ENCODE measurements at places on chromosomes 6 and 20. TPM values are rescaled to one million over a fixed set of nuclear protein-coding genes. Genes with fewer than 3 reads are reported as not detected.

- no peaks in the 10 kb centered on the region for H3K36me3 ChIP-seq
- DNase-seq: no peak
- H3K27me3 ChIP-seq: no peaks in the 10 kb centered on the region
- H3K4me1 ChIP-seq: peaks cover 11% of the 10 kb centered on the region
- no peak overlapping the region for H3K27ac ChIP-seq
Observed at GRCh38 chr6:107662333-107662732, 161.8 kb downstream of the SCML4 start.

DNA sequence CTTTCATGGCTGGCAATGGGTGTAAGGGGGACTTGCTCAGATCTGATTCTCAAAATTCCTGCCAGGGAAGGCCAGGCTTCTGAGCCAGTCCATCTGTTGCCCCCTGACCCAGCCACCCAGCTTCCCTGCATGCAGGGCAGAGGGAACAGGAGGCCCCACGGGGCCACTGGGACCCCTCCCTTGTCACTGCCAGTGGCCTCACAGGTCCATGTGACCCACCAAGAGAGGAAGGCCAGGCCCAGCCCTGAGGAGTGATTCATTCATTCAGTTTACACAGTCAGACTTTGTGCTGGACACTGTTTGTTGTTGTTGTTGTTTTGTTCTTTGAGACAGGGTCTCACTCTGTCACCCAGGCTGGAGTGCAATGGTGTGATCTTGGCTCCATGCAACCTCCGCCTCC, 39.5 kb downstream of the UBE2V1 start:
- H3K27me3 ChIP-seq: no peaks in the 10 kb centered on the region
- no peaks in the 10 kb centered on the region for H3K36me3 ChIP-seq
- H3K27ac ChIP-seq: no peak overlapping the region

DNA sequence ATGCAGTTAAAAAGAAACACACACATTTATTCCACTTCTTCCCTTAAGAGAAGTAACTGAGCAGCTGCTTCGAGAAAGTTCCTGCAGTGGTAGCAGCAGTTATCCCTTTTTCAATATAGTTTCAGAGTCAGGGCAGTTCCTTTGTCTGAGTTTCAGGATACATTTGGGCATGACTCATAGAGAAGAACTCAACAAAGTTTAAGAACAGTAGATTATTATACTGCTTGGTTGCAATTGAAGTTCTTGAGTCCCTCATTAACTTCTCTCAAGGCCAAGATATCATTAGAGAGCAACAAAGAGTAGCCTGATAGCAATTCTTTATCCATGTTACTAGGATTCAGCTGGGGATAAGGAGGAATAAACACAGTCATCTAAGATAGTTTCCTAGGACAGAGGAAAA, 54.4 kb downstream of the TPD52L1 start:
- no peak overlapping the region for H3K27ac ChIP-seq
- no peaks in the 10 kb centered on the region for H3K4me1 ChIP-seq
- no peak overlapping the region for H3K4me3 ChIP-seq
- no peak for DNase-seq
- peaks cover 3% of the 10 kb centered on the region for H3K27me3 ChIP-seq
- H3K36me3 ChIP-seq: no peaks in the 10 kb centered on the region

DNA sequence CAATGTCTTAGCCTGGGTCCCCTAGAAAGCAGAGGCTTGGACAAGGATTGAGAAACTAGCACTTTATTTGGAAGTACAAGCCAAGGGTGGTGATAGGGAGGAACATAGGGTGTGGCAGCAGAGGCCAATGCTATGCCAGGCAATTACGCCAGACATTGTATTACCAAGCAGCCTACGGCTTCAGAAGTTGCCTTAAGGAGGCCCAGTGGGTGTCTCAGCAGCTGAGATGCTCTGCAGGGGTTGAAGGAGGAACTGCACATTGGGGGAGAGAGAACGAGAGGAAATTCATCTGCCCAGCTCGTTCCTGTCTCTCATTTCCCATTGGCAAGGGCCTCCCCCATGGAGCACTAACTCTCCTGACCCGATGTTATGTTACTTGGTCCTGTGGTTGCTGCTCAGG, 859 bp downstream of the C20orf202 start:
- no peaks in the 10 kb centered on the region for H3K27me3 ChIP-seq
- peaks cover 5% of the 10 kb centered on the region for H3K4me1 ChIP-seq
- H3K27ac ChIP-seq: no peak overlapping the region
- DNase-seq: no peak

Gene ULBP2
- 0.69 TPM for total RNA-seq

- H3K27ac ChIP-seq: no peak overlapping the region
- no peaks in the 10 kb centered on the region for H3K27me3 ChIP-seq
- H3K36me3 ChIP-seq: no peaks in the 10 kb centered on the region
- H3K4me1 ChIP-seq: no peaks in the 10 kb centered on the region
Observed at GRCh38 chr20:42894483-42894882, 295.2 kb downstream of the PTPRT start.

Gene ADGRF5
- total RNA-seq: not detected

Gene RAET1L
- total RNA-seq: not detected

DNA sequence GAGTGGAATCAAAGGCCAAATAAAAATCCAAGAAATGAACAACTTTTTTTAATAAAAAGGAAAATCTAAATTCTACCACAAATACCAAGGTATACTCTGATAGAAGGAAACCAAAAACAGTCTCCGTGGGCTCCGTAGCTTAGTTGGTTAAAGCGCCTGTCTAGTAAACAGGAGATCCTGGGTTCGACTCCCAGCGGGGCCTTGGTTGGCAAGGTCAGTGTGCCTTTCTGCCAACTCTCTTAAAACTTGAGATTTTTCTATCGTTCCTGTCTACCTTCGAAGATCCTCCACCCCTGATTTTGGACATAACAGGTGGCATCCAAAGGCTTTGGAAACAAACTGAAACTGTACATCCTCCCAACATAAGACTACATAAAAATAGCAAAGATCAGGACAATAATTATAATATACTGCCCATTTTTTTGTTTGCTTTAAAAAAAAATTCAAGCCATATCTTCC, 197.9 kb downstream of the TRIM27 start:
- peaks cover 18% of the 10 kb centered on the region for H3K4me1 ChIP-seq
- H3K4me3 ChIP-seq: no peak overlapping the region
- DNase-seq: no peak
- peaks cover 75% of the 10 kb centered on the region for H3K27me3 ChIP-seq
- H3K36me3 ChIP-seq: peaks cover 2% of the 10 kb centered on the region

- no peak overlapping the region for H3K27ac ChIP-seq
- H3K36me3 ChIP-seq: peaks cover 48% of the 10 kb centered on the region
- no peak overlapping the region for H3K4me3 ChIP-seq
Observed at GRCh38 chr6:155252581-155252980, 11.2 kb upstream of the CLDN20 start.

GRCh38 chr20:8369311-8369710, 237.2 kb downstream of the PLCB1 start:
- H3K27me3 ChIP-seq: peaks cover 7% of the 10 kb centered on the region
- H3K27ac ChIP-seq: no peak overlapping the region
- H3K36me3 ChIP-seq: no peaks in the 10 kb centered on the region
- no peak for DNase-seq
- peaks cover 9% of the 10 kb centered on the region for H3K4me1 ChIP-seq
- no peak overlapping the region for H3K4me3 ChIP-seq

Gene LEMD2
- 64.0 TPM for total RNA-seq

DNA sequence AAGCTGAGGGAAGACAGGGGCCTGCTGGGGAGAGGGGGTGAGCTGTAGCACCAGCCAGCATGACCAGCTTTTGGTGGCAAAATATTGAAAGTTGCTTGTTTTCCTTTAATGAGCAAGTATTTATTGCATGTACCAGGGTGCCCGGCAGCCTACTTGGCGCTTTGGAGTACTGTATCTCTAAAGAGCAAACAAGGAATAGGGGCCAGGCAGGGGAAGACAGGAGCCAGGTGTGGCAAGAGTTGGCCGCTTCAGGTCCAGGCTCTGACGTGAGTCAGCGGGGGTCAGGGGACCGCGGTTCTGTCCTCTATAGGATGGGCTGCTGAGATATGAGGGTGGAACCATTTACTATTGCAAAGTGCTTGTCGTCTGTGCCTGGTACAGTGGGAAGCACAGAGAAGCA, 63.1 kb downstream of the PSMG4 start:
- no peak for DNase-seq
- no peaks in the 10 kb centered on the region for H3K27me3 ChIP-seq
- H3K27ac ChIP-seq: no peak overlapping the region
- H3K4me1 ChIP-seq: peaks cover 26% of the 10 kb centered on the region

DNA sequence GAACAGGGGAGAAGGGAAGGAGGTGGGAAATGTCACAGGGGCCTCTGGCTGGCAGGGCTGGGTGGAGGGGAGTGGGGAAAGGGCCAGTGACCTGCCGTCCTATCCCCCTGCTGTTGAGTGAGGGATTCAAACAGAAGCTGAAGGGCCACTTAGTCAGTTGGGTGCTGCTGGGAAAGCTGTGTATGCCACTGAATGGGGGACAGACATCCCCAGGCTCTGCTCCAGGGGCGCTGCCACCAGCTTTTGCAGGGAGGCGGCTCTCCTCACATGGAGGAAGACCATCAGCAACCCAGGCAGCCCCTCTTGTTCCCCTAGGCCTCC, 50.0 kb downstream of the MDGA1 start:
- no peak for DNase-seq
- no peak overlapping the region for H3K27ac ChIP-seq
- H3K36me3 ChIP-seq: no peaks in the 10 kb centered on the region
- no peak overlapping the region for H3K4me3 ChIP-seq

Gene SIRPB2
- total RNA-seq: not detected

Gene NKX2-2
- not detected for total RNA-seq

- no peak overlapping the region for H3K4me3 ChIP-seq
- no peaks in the 10 kb centered on the region for H3K27me3 ChIP-seq
- DNase-seq: no peak
- H3K36me3 ChIP-seq: no peaks in the 10 kb centered on the region
- no peak overlapping the region for H3K27ac ChIP-seq
Observed at GRCh38 chr6:135267085-135267484, 86.0 kb downstream of the MYB start.

- no peak overlapping the region for H3K27ac ChIP-seq
- no peak overlapping the region for H3K4me3 ChIP-seq
- DNase-seq: no peak
- H3K27me3 ChIP-seq: peaks cover 29% of the 10 kb centered on the region
- no peaks in the 10 kb centered on the region for H3K36me3 ChIP-seq
Observed at GRCh38 chr20:4533368-4534133, 188.2 kb upstream of the PRND start.

Gene HCRTR2
- total RNA-seq: not detected

Gene KIAA0408
- total RNA-seq: 3.1 TPM

DNA sequence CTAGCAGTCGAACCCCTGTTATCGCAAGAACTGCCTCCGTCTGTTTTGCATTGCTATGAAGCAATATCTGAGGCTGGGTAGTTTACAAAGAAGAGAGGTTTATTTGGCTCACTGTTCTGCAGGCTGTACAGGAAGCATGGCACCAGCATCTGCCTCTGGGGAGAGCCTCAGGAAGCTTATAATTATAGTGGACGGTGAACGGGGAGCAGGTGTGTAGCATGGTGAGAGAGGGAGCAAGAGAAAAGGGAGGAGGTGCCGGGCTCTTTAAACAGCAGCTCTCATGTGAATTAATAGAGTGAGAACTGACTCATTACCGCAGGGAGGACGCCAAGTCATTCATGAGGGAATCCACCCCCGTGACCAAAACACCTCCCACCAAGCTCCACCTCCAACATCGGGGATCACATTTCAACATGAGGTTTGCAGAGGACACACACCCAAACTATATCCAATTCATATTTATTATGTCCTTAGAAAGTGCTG, 172.6 kb upstream of the KCNG1 start:
- no peak overlapping the region for H3K27ac ChIP-seq
- H3K36me3 ChIP-seq: no peaks in the 10 kb centered on the region
- H3K4me3 ChIP-seq: no peak overlapping the region
- H3K27me3 ChIP-seq: peaks cover 2% of the 10 kb centered on the region

Gene OR14J1
- total RNA-seq: not detected

Measured in activated naive CD4-positive, alpha-beta T cell treated with anti-CD3 and anti-CD28 coated beads for 36 hours (primary cell).